PC-9 (cell line): ENCODE measurements at places on chromosomes 12 and 14. TPM values are rescaled to one million over a fixed set of nuclear protein-coding genes. Genes with fewer than 3 reads are reported as not detected.

Gene TGFB3
- total RNA-seq: 2.8 and 7.0 TPM in 2 replicates

Gene RPAP3
- 31.6 and 37.0 TPM in 2 replicates for total RNA-seq

Gene IRF9
- total RNA-seq: 18.8 and 21.4 TPM in 2 replicates

Gene ANKRD33
- total RNA-seq: not detected in 2 replicates

Gene AKAP3
- 2.1 and 3.0 TPM in 2 replicates for total RNA-seq

Gene OR4K5
- not detected in 2 replicates for total RNA-seq

Gene GRIN2B
- not detected in 2 replicates for total RNA-seq

Gene NXPH4
- total RNA-seq: 20.3 and 20.6 TPM in 2 replicates

Gene UTP20
- 11.4 and 14.1 TPM in 2 replicates for total RNA-seq

Gene SLC16A7
- total RNA-seq: 2.7 and 5.0 TPM in 2 replicates

Gene RAD9B
- total RNA-seq: 1.6 and 2.3 TPM in 2 replicates

Gene PIK3C2G
- 0.30 and 1.4 TPM in 2 replicates for total RNA-seq

Gene NRXN3
- total RNA-seq: not detected in 2 replicates

DNA sequence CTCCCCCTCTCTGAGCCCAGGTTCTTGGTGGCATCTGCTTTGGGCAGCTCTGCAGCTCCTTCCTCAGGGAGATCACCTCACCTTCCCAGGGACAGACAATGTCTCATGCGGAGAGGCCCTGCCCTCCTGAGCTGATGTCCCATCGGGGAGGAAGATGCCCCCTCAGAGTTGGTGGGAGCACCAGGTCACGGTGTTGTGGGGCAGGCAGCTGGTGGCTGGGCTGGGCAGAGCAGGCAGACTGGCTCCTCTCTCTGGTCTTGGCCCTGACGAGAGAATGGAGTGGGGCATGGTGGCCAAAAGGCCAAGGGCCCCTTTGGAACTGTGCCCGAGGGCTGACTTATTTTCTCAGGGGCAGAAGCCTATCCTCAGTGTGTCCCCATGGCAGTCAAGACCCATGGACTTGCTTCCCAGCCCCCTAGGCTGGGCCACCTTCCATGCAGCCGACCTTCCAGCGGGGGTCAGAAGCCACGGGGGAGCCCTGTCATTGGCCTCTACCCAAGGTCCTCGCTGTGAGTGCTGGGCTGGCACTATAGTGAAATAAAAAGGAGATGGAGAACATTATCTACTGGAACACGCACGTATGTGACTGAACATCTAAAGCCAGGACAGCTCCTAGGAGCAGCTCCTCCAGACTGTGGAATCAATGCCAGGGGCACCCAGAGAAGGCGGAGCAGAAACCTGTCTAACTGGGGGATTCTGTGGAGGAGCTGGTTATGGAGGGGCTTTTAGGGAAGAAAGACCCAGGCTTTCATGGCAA, 21.9 kb downstream of the PPP2R5C start:
- no peak for DNase-seq

GRCh38 chr12:63420206-63420644, 248.1 kb downstream of the DPY19L2 start:
- peak; percentile 23 for DNase-seq

DNA sequence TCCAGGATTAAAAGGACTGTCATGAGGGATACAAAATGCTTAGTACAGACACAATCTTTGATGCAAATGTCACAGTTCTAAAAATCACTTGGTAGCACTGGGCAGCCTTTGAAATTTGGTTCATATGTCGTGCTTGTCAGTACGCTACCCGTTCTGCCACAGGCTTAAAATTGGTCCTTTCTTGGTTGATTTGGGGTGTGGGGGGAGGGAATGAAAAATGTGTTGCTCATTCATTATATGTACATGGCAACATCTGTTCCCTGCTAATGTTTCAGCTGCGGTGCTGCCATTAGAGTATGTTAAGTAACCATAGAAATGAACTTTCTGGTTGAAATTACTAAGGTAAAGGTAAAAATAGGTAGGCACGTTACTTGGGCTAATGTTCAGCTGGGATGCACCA, 155.4 kb upstream of the ARHGAP5 start:
- DNase-seq: no peak

DNA sequence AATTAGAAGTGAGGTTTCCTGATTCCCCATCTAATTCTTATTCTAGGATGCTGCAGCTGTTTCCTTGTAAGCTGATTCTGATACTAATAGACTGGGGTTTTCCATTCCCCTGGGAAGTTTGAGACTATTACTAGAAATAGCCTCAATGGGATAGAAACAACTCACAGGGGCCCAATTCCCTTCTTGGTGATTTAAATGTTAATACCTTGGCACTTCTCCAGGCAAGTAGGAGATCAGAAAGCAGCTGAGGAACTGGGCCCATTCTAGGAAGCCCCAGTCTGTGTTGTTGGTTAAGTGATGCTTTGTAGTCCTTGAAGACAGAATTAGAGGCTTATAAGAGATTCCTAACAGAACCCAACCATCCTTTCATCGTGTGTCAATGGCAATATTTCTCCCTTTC, 407.0 kb upstream of the SEL1L start:
- no peak for DNase-seq

- DNase-seq: no peak
Measured at GRCh38 chr14:105525326-105525725, 1.1 kb upstream of the TMEM121 start.

DNA sequence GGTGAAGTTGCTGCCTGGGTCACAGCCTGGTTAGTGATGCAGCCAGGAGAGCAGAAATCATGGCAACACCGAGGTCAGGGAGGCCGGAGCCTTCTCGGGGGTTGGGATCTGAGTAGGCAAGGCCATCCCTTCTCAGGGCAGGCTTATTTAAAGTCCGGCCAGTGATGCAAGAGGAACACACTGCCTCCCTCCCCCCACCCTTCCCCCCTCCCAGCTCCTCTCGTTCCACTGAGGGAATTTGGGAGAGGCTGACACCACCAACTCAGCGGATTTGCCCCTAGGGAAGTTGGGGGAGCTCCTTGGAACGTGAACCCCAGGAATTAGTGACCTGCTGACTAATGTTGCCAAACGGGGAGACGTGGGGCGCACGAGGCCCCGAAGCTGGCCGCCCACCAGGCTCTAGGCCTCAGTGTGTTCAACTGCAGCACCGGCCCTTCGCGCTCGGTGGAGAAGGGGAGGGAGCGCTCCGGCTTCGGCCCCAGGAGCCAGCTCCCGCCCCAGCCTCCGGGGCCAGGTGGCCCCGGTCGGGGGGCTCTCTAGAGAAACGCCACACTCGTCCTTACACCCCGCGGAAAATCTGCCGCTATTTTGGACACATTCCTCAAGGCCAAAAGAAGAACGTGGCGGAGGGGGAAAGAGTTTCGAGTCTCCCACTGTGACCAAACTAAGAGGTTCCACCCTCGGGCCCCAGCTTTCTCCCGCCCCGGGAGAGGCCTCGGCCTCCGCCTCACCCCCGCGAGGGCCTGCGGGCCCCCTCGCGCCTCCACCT, 1.6 kb downstream of the CTDSP2 start:
- peak; percentile 28 for DNase-seq

DNA sequence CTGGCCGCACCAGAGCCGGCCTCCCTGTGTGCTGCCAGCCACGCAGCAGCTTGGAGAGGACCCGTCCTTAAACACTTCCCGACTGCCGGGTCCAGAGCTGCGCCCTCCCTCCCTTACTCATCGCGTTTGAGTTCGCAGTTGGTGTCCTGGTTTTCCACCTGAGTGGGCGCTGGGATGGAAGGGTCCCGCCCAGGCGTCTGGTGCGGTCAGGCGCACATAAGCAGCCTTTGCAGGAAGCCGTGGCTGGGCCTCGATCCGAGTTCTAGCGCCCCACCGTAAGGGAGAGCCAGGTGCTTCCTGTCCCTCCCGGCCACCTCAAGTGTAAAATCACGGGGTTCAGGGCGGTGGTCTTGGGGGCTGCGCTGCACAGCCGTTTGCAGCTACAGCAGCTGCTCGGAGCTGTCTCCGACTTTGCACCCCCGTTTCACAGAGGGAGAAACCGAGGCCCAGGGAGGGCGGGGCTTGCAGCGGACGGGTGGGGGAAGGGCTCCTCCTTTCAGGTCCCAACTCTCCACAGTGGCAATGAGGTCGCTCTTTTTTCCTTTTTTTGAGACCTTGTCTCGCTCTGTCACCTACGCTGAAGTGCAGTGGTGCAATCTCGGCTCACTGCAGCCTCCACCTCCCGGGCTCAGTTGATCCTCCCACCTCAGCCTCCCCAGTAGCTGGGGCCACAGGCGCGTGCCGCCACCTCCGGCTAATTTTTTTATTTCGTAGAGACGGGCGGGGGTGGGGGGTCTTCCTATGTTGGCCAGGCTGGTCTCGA, 51.3 kb downstream of the LRCOL1 start:
- no peak for DNase-seq

GRCh38 chr12:78181544-78182162, 351.0 kb downstream of the NAV3 start:
- no peak for DNase-seq

GRCh38 chr12:87783467-87783866, 245.7 kb downstream of the C12orf50 start:
- no peak for DNase-seq

- DNase-seq: no peak
Measured at GRCh38 chr12:47981496-47982260, 18.3 kb downstream of the TMEM106C start.

- no peak for DNase-seq
Measured at GRCh38 chr14:53214384-53214783, 61.3 kb upstream of the DDHD1 start.

DNA sequence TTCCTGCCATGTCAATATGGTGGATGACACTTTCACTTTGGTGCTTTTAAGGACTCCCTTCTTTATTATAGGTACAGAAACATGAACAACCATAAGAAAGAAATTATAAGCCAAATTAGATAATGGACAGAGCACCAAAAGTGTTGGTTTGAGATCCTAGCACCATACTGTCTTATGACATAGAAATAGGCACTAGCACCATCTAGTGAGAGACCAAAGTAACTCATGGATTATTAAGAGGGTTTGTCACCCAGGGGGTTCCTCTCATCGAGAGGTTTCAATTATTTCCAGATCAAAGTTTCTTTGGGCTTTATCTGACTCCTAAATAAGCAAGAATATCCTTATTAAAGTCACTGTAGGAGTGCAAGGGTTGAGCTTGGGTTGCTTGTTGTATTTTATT, 153.0 kb upstream of the DIO2 start:
- DNase-seq: no peak

- no peak for DNase-seq
Measured at GRCh38 chr14:92490239-92490959, 23.2 kb upstream of the RIN3 start.

DNA sequence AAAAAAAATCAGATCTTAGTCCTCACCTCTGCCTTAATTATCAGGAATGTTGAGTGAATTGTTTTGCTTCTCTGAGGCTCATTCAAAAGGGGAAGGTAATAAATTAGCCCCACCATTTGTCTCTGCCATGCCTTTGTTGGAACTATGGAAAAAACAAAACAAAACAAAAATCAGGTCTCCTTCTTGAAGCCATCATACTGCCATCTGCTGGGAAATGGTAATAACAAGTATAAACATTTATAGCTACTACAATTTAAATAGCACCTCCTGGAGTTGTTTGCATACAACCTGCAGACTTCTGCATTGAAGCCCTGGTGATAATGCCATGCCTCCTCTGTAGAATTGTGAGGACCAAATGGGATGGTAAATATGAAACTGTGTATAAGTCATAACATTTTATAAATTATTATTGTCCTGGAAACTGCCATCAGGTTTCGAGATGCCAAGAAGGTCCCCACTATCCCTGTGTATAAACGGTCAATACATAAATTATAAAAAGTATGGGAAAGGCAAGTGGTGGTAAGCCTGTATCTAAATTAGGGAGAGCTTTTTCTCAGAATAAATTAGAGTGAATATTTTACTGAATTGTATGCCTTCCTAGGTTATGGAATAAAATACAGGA, 87.2 kb upstream of the FGD4 start:
- peak; percentile 50 for DNase-seq

DNA sequence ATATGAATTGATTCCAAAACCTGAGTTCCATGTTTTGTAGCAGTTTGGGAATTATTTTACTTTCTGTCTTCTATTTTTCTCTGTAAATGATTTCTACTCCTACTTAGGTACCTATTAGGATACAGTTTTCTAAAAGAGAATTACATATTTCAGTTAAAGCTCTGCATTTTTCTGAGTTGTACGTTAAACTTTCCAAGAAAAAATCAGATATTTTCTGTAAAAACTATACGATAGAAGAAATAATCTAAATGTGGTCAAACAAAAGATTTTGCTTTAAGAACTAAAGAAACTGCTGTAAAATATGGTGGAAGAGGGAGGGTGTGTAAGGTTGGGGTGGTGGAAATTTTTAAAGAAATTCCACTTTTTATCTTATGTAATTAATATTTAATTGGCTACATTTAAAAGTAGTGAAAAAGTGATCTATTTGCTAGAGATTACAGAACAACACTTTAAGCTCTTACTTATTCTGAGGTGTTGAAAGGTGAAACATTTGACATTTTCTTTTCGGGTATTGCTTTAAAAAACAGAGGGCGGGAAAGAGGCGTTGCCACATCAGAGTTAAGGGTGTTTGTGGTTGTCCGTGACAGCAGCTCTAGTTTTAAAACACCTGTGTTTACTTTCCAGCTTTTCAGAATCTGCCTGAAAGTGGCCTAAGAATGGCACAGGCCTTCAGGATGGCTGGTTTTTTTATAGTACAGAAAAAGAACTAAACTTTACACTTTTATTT, 187.3 kb downstream of the MIPOL1 start:
- DNase-seq: no peak

DNA sequence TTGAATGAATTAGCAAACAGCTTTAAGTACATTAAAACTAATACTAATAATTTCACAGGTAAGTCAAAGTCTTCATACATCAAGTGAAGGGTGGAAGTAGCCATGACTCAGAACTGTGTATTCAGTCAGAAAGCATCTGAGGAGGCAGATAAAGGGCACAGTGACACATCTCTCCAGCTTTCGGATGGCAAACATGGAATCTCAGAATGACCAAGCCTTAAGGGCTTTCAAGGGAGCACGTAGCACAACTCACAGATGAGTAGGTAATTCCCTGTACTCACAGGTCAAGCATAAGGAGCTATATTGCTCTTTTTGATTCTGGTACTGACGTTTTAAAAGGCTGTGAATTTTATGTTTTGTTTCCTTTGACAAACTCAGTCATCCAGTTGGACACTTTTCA, 56.0 kb downstream of the MDGA2 start:
- DNase-seq: no peak

GRCh38 chr14:69360438-69361108, 37.5 kb downstream of the ERH start:
- DNase-seq: no peak

DNA sequence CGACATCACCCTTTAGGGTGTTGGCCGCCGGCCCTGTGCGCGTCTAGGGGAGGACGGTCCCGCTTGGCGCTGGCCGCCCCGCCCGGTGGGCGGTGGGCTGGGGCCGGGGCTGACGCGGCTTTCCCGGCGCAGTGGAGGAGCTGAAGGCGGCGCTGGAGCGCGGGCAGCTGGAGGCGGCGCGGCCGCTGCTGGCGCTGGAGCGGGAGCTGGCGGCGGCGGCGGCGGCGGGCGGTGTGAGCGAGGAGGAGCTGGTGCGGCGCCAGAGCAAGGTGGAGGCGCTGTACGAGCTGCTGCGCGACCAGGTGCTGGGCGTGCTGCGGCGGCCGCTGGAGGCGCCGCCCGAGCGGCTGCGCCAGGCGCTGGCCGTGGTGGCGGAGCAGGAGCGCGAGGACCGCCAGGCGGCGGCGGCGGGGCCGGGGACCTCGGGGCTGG, 3.6 kb downstream of the TNFAIP2 start:
- DNase-seq: peak; percentile 46

GRCh38 chr12:51855586-51856428, 7.3 kb upstream of the FIGNL2 start:
- DNase-seq: no peak

- no peak for DNase-seq
Measured at GRCh38 chr12:4771960-4772566, 51.9 kb downstream of the GALNT8 start.
